ENCODE measurements at places on chromosomes 5 and 9.
A peak's percentile ranks its signal among the peaks of the same experiment; 100 is the strongest.

GRCh38 chr9:85716031-85716877 is 25.5 kb downstream of the AGTPBP1 start:
- DNase-seq = no peak

DNA sequence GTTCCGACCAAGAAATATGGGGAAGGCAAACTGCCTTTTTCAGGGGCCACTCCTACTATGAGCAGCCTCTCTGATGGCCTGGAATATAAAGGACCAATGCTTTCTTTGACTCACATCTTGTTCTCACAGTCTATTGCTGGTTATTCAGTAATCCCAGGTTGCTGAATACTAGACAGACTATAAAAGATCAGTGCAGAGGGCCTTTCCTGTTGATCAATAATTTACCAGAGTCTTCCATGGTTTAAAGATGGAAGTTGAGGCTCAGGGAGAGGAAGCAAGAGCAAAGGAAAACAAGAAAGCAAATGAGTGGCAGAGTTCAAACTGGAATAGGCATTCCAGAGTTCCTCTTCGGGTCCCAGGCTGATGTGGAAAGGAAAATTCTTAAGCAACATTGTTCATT is 62.9 kb downstream of the FBXO38 start:
- no peak for DNase-seq

- no peak for DNase-seq
These were observed 78.0 kb downstream of the GNAQ start for GRCh38 chr9:77953590-77953989.

- no peak for DNase-seq
These were observed 416.3 kb downstream of the SPATA31D1 start for GRCh38 chr9:82404881-82405280.

GRCh38 chr5:112583166-112583565 is 154.5 kb upstream of the APC start:
- no peak for DNase-seq

DNA sequence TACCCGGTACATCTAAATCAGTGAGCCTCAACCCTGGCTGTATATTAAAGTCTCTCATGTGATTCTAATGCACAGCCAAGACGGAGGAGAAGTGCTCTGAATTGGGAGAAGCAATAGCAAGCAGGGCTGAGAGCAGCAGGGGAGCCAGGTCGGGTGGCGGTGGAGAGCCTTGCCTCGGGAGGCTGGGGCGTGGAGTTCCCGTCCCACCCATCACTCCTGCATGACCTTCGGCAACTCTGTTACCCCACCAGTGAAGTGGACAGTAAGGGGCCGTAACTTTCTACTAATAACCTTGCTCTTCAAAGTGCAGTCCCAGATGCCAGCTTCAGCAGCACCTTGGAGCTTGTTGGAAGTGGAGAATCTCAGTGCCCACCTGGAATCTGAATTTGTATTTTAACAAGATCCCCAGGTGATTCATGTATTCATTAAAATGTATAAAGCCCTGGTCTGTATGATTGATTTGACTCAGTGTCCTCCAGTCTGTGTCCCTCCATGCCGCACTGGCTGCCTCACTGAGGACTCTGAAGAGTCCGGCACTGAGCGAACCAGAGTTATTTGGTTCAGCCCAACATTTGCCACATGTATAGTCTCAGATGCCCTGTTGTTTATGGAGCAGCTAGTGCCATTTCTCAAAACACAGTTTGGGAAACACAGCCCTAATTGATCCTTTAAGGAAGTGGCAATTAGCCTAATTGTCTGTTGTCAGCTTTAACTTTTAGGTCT is 6.5 kb downstream of the ERGIC1 start:
- DNase-seq = no peak

DNA sequence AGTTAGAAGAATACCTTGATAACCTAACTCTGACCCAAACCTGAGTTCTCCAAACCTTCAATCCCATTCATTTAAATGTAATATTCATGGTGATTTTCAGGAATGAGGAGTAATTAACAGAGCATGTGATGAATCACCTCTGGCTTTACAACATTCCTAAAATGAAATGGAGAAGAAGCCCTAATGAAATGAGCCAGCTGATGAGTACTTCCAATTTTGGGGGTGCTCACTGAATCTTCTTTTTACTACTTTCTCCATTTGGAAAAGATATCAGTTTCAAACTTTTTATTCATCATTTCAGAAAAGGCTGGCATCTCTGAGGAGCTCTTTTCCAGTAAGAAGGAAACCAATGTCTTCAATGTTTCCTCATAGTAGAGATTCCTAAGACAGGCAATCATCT is 2.9 kb upstream of the SPINK5 start:
- no peak for DNase-seq

- DNase-seq = no peak
These were observed 50.7 kb downstream of the SSBP2 start for GRCh38 chr5:81700166-81700565.

DNA sequence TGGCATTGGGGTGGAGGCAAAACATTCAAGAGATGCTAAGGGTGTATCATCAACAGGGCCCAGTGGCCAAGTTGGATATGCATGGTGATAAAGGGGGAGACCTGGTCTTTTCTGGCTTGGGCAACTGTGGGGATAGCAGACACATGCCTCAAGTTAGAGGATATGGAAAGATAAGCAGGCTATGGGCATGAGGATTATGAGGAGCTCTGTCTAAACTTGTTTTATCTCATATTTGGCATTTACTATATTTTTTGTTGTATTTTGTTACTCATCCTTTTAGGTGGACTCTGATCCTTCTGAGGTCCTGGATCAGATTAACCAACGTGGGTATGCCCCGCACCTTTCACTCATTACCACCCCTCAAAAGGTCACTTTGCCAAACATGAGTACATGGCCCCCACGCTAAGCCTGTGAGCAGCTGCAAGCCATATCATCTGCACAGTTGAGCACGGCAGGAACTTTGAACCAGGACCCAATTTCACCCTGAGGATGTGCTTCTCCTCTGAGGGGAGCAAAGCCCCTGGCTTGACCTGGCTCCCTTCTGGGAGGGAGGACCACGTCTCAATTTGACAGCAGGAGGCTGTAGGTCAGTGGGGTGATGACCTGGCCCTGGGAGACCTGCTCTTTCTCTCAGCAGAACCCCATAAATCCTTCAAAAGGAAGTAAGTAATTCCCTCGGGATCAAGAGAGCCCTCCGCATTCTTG is 71.1 kb upstream of the CD180 start:
- DNase-seq = no peak

DNA sequence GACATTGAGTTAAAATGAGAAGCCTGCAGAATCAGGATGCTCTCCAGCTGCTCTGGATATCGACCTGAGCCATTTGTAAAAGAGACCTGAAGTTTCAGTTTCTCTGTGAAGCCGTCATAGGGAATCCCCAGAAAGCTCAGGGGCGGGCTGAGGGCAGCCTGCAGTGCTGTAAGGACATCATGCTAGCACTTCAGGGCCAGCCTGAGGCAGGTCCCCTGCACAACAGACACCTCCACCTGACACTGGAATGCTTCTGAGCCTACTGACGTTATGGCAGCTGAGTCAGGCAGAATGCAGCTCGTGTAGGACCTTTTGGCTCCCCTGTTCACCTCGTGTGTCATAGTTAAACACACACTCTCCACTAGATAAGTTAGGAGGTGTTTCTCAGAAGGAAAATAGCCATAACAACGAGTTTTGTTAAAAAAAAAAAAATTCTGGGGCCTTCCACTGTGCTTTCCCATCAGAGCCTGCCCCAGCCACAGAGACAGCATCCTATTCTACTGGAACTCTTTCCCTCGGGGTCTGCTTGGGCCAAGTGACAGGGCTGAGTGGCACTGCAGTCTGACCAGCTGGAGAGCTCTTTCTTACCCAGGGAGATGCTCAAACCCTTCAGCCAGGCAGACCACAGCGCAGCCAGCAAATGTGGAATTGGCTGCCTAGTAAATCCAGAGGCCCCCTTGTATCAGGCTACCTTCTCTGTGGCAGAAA is 354.9 kb downstream of the DIRAS2 start:
- no peak for DNase-seq

DNA sequence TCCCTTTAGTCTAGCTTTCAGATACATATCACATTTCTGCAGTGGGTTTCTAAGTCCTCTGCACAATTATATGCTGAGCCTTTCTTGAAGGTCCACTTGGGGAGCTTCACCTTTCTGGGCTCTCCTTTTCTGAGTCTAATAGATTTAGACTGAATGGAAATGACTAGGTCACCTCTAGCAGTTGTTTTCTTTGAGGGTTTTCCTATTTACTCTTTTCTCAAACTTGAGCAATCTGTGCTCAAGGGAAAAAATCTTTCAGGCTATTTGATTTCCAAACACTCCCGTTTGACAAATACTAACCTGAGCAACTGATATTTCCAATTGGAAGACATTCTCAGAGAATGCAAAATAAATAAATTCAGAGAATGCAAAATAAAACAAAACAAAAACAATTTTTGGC is 39.0 kb downstream of the ISOC1 start:
- no peak for DNase-seq

- peak; percentile 84 for DNase-seq
These were observed 24.2 kb downstream of the C9orf50 start for GRCh38 chr9:129596541-129597331.

- DNase-seq = peak; percentile 65
These were observed 1.7 kb upstream of the LTC4S start for GRCh38 chr5:179791881-179792611.

- no peak for DNase-seq
These were observed 3.1 kb upstream of the ZCCHC10 start for GRCh38 chr5:133029416-133029815.

GRCh38 chr5:138180183-138180782 is 1.4 kb downstream of the KIF20A start:
- no peak for DNase-seq

- DNase-seq = no peak
These were observed 159.7 kb upstream of the SEMA6A start for GRCh38 chr5:116733991-116734975.

- DNase-seq = peak; percentile 45
These were observed 72.4 kb upstream of the PHYKPL start for GRCh38 chr5:178304761-178305645.

DNA sequence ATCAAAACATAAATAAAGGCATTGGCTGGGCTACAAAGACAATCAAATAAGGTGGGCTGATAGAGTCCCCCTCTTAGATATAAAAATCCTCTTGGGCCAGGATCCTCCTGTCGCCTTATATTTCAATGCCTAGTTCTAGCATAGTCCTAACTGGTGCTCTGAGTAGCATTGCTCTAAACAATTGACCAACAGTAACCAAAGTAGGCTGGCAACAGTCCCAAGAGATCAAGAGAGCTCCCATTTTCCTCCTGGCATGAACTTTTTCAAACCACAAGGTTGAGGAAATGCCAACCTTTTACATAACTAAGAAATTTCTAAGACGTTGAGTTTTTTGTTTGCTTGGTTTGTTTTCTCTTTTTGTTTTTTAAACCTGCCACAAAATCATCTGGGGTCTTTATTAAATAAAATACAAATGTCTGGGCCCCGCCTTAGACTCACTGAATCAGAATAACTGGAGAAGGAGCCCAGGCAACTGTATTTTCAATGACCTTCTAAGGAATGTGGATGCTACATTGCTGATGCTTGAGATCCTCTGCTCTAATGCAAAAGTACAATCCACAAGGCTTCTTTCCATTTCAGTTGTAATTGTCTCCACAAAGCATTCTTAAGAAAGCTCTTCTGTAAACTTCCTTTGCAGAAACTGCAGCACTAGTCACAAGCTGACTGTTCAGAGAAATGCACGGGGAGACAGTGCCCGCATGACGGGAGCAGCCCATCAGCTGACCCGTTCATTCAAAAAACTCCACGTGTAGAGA is 2.9 kb downstream of the SLC45A2 start:
- no peak for DNase-seq

GRCh38 chr5:41339339-41339738 is 126.0 kb upstream of the C6 start:
- DNase-seq = no peak

GRCh38 chr9:87382900-87383299 is 114.8 kb upstream of the DAPK1 start:
- DNase-seq = no peak

- no peak for DNase-seq
These were observed 32.4 kb downstream of the IRF1 start for GRCh38 chr5:132458226-132458560.

GRCh38 chr5:164377746-164378145 is 872.3 kb downstream of the MAT2B start:
- DNase-seq = no peak

DNA sequence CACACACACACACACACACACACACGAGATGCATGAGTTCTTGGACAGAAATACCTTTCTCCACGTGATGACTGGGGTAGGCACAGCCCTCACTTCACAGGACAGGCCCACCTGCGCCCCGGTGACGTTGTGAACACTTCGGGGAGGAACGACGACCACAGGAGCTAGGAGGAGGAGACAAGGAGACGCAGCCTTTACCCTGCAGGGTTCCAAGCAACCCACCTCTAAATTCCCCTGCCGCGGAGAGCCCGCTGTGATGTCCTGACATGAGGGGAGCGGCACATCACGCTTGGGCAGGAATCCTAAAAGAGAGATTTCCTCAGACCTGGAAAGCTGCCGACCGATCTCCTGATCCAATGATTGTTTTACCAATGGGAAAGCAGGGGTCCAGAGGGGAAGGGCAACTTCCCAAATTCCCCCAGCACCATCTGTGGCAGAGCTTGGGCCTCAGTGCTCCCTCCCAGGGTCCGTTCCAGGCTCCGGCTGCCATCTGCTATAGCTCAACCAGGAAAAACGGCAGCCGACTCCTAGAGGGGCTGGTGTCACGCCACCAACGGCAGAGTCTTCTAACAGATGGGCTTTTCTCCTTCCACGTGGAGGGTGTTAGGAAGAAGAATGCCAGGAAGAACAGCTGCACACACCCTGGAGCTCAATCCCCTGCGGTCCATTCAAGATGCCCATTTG is 10.1 kb downstream of the IGFBPL1 start:
- no peak for DNase-seq

DNA sequence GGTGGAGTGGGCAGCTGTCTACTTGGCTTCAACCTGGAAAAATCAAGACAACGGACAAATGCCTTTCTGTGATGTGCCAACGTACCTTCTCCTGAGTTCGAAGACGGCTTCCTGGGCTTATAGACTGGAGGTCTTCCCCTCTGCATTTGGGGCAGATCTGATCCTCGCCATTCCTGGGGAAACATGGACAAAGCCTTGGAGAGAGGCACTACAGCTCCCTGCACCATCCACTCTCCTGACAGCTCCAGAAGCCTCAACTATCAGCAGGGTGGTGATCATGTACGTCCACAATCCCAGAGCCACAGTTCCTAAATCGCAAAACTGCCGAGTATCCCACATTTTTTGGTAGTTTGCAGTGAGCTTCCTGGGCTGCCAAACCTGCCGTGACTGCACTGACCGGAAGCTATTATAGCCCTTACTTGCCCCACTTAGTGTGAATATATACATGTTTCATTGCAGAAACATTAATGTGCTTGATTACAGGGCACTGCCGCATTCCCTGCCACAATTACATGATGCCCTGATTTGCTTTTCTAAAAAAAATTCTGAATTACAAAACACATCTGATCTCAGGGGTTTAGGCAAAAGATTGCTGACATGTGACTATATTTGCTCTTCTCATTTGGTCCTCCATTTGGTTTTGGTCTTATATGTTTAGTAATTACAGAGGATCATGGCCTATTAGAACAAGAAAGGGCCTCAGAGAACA is 2.8 kb downstream of the TRAF1 start:
- DNase-seq = no peak

- no peak for DNase-seq
These were observed 394.3 kb downstream of the GADD45G start for GRCh38 chr9:89999176-89999533.

Data from aorta (tissue), 5 donors.